ENCODE measurements at places on chromosomes 7 and 10. TPM values are rescaled to one million over a fixed set of nuclear protein-coding genes. Genes with fewer than 3 reads are reported as not detected.

The MTERF1 gene
- 32.4 TPM for total RNA-seq

The CFAP46 gene
- total RNA-seq = not detected

DNA sequence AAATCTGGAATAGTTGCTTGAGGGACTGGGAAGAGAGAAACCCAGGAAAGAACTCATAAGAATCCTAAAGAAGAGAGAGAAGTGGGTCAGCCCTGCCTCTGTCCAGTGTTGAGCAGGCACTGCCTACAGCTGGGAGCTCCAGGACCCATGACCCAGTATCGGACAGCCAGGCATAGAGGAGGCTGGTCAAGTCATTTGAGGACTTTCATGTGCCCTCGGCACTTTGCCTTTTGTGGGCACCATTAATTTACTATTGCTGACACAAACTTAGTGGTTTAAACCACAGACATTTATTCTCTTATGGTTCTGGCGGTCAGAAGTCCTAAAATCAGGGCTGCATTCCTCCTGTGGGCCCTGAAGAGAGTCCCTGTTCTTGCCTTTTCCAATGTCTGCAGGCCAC is 60.3 kb downstream of the CPXM2 start:
- no peak for DNase-seq

DNA sequence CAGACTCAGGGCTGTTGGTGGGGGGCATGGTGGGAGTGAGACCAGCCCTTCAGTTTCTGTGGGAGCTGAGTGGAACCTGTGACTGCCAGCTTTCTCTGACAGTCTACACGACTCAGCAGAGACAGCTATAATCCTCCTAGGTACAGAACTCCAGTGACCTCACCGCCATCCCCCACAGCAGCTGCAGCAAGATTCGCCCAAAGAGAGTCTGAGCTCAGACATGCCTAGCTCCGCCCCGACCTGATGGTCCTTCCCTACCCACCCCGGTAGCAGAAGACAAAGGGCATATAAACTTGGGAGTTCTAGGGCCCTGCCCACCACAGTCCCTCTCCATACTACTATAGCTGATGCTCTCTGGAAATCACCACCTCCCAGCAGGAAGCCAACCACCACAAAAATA is 500.1 kb downstream of the ETV1 start:
- DNase-seq = no peak

GRCh38 chr10:70440296-70441160 is 953 bp downstream of the NODAL start:
- no peak for DNase-seq
